ENCODE measurements at places on chromosomes 13 and 19.

DNA sequence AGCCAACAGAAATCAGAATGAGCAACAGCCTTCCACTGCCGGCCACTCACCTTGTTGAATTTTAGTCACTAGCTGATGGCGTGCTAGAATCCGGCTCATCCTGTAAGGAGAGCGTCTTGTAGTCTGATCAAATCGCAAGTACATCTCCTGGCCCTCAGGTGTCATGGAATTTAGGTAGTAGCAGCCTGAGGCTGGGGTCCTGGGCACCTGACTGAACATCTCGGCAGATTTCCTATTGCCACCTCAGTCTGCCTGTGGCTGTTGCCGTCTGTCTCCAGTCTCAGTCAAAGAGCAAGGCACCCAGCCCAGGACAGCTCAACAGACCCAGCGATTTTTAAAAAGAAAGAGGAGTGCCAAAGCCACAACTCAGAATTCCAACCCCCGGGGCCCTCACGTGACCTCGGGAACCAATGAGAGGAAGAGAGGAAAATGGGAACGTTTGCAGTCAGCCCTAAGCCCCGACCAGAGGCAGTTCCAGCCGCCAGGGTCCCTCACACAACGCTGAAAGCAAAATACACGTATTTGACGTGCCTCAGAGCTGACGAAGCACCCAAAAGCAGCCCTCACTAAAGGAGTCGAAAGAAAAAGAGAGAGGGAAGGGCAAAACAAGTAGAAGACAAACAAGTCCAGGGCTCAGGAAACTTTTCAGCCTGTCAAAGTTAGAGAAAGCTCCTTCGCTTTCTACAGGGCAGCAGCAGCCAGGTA lies at the start of gene STARD13:
Gene STARD13, minus strand, starts transcription at position 336 of the 705 bp plus-strand sequence. Its CDS starts 117 bp downstream, at position 219.
- DNase-seq, result peak; percentile 90

GRCh38 chr13:26760832-26761582 lies 421 bp upstream of the GPR12 start:
- no peak for DNase-seq

DNA sequence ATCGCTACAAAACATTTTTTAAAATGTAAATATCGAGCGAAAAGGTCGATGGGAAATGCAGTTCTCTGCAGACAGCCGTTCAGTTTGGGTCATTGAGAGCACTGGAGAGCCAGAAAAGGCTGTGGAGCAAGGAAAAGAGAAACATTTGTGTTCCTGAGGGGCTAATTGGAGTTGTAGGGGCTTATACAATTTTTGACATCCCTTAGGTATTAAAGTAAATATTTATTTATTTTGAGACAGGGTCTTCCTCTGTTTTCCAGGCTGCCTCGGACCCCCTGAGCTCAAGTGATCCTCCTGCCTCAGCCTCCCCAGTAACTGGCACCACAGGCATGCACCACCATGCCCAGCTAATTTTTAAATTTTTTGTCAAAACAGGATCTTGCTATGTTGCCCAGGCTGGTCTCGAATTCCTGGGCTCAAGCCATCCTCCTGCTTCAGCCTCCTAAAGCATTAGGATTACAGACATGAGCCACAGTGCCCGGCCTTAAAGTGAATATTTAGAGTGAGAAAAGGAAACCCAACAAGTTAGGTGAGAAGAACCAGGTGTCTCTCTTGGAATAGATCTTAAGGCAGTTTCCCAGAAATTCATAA lies 825 bp upstream of the YIF1B start:
- DNase-seq, result no peak

GRCh38 chr19:17807731-17808316 lies 12.9 kb downstream of the B3GNT3 start:
- DNase-seq, result no peak

DNA sequence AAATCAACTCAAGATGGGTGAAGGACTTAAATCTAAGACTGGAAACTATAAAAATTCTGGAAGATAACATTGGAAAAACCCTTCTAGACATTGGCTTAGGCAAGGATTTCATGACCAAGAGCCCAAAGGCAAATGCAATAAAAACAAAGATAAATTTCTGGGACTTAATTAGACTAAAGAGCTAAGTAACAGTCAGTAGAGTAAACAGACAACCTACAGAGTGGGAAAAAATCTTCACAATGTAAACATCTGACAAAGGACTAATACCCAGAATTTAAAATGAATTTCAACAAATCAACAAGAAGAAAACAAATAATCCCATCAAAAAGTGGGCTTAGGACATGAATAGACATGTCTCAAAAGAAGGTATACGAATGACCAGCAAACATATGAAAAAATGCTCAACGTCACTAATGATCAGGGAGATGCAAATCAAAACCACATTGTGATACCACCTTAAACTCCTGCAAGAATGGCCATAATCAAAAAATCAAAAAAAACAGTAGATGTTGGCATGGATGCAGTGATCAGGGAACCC lies 6.3 kb upstream of the RFX1 start:
- DNase-seq, result no peak

- DNase-seq, result no peak
These were observed 68.0 kb downstream of the SLC7A1 start for GRCh38 chr13:29527511-29527910.

DNA sequence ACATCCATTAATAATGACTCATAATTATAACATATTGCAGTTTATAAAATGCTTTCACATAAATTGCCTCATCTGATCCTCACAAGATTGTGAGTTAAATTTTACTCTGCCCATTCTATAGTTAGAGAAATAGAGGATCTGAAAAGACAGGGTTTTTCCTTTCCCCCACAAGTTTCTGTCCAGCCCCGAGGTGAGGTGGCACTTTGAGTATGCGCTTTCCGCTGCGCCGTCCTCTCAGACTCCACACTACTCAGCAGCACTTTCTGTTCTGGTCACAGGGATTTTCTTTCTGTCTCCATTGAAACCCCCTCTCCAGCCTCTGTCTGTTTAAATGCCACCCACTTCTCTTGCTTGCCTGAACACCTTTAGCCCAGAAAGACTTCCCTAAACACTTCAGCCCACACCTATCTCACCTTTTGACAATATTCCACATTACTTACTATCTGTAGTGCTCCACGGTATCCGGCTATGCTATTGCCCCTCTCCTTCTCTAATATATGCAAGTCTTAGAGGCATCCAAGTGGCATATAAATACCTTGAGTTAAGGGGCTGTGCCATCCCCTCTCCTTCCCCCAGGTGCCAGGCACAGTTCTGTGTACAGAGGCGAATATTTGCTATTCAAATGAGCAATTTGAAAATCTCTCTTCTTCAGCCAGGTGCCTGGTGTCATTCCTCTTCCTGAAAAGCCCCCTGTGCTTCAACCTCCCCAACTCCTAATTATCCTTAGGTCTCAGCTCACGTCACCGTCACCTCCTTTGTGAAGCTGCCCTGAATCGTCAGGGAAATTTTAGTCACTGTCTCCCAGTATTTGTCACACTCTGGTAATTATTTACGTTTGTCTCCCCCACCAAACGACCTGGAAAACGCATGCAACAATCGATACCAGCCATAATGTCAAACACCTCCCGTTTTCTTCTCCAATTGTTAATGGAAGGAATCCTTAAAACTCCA lies 268.7 kb downstream of the NHLRC3 start:
- DNase-seq, result no peak

GRCh38 chr13:23871616-23872220 lies 17.5 kb downstream of the MIPEP start:
- DNase-seq, result no peak

- DNase-seq, result no peak
These were observed 12.6 kb downstream of the LRRC4B start for GRCh38 chr19:50555450-50556281.

DNA sequence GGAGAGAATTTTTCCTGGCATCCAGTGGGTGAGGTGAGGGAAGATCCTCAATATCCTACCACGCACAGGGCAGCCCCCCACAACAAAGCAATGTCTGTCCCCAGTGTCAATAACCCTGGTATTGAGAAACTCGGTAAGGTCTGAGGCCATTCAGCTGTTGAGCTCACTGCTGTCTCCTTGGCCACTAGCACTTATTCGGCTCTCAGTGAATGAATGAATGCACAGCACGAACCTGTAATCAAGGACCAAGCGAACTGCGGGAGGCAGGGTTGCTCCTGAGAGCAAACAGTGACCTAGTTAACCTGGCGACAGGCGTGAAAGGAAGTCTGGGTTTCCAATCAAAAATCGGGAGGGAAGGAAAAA lies 640 bp downstream of the ZSCAN5A start:
- no peak for DNase-seq

DNA sequence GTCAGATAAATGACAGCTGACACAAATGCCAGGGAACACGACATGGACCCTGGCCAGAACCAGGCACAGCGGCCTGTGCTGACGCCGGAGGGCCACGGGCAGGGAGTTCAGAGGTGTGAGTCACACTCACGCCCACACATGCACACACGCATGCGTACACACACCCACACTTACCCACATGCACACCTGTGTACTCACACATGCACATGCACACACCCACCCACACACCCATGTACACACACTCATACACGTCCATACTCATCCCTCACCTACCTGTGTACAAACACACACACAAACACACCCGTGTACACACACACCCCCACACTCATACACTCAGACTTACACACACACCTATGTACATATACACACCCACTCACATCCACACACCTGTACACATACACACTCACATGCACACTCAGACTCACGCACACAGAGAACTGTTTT lies 40.4 kb downstream of the MLLT1 start:
- no peak for DNase-seq

DNA sequence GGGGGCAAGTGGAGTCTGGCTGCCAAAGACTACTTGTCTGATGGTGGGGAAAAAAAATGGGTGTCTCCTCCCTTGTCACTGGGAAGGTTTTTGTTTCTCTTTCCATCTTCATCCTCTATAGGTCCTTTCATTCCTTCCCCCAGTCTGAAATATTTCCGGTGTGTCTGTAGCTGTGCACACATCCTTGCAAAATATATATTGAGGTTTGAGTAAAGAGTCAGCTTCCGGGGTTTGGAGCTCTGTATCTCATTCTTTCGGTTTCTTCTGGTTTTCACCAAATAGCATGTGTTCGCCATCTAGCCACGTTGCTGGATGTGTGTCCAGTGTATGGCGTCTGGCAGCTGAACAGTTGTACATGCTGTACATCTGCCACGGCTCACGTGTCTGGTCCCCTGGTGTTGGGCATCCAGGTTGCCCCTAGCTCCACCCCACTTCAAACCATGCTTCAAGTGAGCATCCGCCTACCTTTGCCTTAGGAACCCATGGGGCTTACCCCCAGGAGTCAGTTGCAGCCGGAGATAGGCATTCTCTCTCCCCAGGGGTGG lies 142.2 kb downstream of the SIPA1L3 start:
- no peak for DNase-seq

- DNase-seq, result no peak
These were observed 40.2 kb upstream of the GSX1 start for GRCh38 chr13:27751953-27752532.

DNA sequence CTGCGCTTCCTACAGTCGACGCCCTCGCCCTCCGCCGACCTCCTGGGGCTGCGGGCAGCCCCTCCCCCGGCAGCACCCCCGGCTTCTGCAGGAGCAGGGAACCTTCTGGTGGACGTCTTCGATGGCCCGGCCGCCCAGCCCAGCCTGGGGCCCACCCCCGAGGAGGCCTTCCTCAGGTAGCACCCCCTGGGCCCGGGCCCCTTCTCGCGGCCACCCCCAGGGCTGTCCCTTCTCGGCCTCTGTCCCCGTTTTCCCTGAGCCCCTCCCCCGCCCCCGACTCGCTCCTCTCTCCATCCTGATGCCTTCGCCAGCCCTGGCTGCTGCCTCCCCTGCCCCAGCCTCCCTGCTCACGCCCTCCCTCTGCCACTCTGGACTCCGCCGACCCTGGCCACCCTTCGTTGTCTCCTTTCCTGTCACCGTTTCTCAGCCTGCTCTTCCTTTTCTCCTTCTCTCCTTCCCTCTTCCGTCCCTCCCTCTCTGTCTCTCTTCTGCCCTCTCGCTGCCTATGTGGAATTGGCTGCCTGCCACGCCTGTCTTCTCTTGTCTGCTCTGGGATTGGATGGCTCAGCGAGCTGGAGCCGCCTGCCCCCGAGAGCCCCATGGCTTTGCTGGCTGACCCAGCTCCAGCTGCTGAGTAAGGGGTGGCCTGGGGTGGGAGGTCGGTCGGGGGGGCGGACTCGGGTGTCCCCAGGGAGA lies 11.0 kb downstream of the FUZ start:
- DNase-seq, result peak; percentile 95

GRCh38 chr13:110540871-110541525 lies 20.5 kb downstream of the RAB20 start:
- DNase-seq, result no peak

GRCh38 chr13:114269281-114269770 lies 12.1 kb upstream of the UPF3A start:
- DNase-seq, result no peak

DNA sequence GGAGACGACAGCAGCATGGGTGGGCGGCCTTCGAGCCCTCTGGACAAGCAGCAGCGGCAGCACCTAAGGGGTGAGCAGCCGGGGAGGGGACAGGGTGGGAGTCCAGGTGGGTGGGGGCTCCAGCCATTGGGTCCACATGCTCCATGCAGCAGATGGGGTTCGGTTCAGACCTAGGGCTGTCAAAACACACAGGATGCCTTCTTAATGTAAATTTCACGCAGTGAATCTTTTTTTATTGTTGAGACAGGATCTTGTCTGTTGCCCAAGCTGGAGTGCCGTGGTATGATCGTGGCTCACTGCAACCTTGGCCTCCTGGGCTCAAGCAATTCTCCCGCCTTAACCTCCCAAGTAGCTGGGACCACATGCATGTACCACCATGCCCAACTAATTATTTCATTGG lies 15.9 kb downstream of the PGLS start:
- DNase-seq, result no peak

DNA sequence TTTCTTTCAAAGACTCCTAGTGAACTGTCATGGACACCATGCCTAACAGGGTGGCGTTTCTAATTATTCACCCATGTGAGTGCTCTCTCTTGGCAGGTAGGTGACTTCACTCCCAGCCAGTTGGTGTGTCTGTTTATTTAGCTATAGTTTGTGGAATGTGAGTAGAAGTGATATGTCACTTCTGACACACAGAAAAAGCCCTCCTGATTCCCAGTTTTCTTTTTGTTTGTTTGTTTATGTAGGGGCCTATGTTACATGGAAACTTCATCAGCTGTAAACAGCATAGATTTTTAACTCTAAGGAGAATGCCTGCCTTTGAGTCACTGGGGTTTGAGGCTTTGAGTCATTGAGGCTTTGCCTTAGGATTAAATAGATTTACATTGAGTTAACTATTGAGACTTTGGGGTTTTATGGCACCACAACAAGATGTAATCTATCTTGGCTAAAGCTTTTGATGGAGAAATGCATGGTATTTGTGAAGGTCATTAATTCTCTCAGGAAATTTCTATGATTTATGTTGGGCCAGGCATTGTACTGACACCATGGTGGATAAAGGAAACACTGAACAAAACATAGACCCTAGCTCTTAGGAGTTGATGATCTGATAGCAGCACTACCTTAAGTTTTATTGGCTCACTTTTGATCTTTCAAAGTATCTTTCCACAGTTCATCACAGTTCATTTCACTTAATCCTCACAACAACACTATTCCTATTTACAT lies 45.3 kb downstream of the UFM1 start:
- no peak for DNase-seq

- no peak for DNase-seq
These were observed 759.0 kb downstream of the SLITRK6 start for GRCh38 chr13:85040215-85040614.

Data from dorsolateral prefrontal cortex (tissue), 122 donors.